Body of pancreas (tissue), 4 donors: ENCODE measurements at places on chromosomes 1 and 21. TPM values are rescaled to one million over a fixed set of nuclear protein-coding genes. Genes with fewer than 3 reads are reported as not detected.
A peak's percentile ranks its signal among the peaks of the same experiment; 100 is the strongest.

DNA sequence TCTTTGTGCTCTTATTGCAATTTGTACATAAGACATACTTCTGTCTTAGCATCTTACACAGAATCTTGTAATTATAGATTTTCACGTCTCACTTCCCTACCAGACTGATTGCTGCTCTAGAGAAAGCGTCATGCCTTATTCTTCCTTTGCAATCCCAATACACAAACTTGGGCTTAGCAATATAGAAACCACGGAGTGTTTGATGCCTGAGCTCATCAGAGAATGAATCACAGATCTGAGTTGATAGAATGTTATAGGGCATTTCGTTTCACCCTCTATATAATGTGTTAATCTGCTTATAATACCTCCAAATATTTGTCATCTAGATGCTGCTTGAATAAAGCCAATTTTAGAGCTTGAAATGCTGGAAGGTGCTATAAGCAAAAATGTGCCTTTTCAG, 6.6 kb downstream of the FMO1 start:
- no peak for DNase-seq

DNA sequence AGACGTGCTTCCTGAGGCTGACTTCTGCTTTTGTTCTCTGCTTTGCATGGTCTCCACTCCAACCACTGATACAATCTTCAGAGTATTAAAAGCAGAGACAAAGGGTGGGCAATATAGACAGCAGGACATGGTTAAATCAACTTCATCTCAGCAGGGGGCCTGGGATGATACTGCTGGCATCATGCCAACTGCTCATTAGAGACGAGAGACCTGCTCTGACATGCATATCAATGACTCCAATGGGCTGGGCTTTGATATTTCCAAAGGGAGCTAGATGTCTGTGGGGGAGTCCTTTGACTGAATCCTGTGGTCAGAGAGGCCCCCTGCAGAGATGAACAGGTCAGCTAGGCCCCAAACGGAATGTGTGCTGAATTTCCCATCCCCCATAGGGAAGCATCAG, 106.6 kb downstream of the ACTL8 start:
- no peak for DNase-seq

- DNase-seq: peak; percentile 40
Measured at GRCh38 chr1:181044449-181044966, 10.7 kb downstream of the MR1 start.

- no peak for DNase-seq
Measured at GRCh38 chr1:155877945-155878344, 18.6 kb downstream of the SYT11 start.

GRCh38 chr21:32735524-32735923, 7.7 kb upstream of the SYNJ1 start:
- DNase-seq: no peak

DNA sequence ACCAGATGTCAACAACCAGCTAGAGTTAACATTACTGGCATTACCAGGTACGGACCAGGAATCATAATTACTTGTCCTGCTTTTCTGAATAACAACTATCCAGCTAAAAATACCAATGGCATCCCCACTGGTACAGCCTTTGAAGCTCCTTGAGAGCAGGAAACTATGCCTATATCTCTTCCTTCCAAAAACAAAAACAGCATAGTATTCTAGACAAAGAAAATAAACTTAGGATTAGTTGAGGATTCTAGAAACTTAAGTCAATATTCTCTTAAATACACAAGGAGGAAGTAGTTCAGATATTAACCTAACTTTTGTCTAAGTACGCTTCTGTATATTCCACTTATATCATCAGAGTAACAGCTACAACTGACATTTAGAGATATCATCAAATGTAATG, 3.0 kb downstream of the FUBP1 start:
- no peak for DNase-seq

DNA sequence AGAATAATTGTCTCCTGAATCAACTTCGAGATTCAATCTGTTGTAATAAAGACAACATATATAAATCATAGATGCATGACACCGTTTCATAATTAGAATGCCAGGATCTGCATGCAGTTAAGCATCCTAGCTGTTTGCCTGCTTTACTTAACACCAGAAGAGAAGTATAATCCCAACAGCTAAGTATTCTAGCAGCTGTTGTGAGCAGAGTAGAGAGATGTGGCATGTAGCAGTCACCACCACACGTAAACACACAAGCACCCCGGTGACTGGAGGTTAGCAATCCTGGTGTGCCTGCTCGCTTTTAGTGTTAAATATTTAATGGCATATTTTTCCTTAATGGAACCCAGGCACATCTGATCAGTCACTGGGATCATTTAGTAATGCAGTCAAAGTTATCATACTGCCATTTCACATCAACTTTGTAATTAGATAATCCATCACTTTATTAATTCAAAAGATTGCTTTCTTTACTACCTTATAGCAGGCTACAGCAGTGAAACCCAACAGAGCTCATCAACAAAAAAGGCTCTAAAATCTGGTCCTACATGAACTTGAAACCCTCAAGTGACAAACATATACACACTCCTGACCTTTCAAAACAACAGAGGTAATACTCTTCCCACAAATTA, 187.9 kb downstream of the SMYD3 start:
- no peak for DNase-seq

GRCh38 chr1:3770047-3770765, 2.3 kb upstream of the SMIM1 start:
- no peak for DNase-seq

DNA sequence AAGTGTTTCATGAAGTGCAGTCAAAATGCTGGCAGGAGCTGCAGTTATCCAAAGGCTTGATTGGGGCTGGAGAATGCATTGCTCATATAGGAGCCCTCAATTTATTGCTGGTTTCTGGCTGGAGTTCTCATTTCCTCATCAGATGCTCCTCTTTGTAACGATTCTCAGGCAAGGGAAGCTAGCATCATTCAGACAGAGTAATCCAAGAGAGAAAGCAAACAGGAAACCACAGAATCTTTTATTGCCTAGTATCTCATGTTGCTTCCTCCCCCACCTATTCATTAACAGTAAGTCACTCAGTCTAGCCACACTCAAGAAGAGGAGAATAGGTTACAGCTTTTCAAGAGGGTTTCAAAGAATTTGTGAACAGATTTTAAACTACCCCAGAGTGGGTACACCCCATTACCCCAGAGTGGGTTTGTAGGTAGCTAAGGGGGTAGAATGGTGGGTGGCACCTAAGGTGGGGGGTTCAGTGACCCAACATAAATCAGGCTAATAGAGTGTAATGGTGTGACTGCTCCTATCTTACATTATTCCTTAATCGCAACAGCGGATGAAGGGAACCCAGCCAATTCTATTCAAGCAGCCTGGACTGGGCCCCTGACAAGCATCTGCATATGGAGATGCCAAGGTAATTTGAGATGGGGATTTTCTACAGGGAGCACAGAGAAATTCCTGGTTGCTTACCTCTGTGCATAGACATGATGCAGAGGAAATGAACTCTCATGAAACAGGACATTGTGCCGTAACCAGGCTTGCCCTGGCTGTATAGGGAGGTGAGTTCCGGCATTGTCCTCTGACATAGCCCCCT, 67.1 kb downstream of the KCNJ15 start:
- DNase-seq: no peak

GRCh38 chr1:205298191-205298994, 23.2 kb downstream of the NUAK2 start:
- DNase-seq: peak; percentile 51

- DNase-seq: no peak
Measured at GRCh38 chr1:16138772-16139221, 17.1 kb downstream of the EPHA2 start.

DNA sequence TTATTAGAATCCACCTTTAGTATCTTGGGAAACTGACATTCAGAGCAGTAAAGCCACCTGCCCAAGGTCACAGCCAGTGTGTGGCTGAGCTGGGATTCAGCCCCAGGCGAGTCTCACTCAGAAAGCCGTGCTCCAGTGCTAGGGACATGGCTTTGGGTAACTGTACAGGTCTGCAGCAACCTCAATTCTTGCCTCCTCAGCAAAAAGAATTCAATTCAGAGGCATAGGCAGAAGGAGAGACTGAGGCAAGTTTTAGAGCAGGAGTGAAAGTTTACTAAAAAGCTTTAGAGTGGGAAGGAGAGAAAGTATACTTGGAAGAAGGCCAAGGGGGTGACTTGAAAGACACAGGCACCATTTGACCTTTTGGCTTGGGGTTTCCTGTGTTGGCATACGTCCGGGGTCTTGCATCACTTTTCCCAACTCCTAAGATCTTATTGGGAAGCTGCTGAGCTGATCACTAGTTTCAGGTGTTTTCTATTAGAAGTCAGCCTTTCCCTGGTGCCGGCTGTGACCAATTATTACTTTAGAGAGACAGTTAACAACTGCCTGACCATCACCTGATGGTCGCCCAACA, 529.3 kb downstream of the MATN1 start:
- DNase-seq: no peak

DNA sequence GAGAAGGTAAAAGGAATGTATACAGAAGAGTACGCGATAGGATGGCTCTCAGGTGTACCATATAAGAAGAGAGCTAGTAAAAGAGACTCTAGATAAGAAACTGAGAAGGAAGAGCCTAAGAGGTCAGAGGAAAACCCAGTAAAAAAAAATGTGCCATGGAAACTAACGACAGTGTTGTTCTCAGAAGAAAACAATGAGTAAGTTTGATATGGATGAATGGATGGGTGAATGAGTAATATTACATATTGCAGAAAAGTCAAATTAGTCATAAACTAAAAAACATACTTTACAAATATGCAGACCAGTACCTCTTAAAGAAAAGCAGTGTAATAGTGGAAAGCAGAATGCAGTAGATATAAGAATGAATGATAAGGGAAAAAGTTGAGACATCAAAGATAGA, 316.2 kb downstream of the HMCN1 start:
- no peak for DNase-seq

DNA sequence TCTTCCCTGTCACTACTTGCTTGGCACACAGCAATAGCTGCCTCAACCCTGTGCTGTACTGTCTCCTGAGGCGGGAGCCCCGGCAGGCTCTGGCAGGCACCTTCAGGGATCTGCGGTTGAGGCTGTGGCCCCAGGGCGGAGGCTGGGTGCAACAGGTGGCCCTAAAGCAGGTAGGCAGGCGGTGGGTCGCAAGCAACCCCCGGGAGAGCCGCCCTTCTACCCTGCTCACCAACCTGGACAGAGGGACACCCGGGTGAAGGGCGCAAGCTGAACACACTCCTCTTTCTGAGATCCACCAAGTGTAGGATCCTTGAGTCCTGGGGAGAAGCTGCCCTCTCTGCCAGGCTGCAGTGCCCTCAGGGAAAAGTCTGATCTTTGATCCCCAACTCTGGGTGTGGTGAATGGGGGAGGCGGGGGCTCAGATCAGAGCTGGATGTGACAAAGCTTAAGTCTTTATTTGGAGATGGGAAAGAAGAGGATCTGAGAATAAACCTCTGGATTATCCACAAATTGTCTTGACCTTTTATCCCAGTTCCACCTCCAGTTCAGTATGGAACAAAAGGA, 1.2 kb downstream of the RXFP4 start:
- DNase-seq: no peak

DNA sequence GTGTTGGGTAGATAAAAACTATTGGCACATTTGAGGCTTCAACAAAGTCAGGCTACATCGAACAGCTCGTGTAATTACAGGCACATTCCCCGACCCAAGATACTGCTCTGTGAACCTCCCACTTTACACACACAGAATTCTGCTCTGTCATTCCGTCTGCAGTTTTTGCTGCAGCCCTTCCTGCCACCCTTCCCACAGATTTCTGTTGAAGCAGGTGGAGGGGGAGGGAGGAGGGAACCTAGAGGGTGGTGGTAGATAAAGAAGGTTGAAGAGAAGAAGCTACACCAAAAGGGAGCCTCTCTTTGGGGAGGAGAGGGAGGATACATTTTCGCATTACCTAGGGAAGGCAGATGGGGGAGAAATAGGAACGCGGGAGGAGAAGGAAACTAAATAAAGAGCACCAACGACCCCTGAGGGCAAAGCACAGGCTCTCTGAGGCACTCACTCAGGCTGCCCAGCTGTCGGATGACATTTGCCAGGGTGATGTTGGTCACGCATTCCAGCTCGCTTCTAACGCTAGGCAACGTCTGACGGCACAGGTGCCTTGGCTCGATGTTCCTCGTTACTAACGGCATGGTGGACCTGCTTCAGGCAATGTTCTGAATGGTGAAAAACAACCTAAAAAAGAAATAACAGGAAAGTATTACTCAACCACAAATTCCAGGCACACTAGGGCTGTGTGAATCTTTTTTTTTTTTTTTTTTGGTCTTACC, 36.0 kb downstream of the GPR3 start:
- peak; percentile 21 for DNase-seq

DNA sequence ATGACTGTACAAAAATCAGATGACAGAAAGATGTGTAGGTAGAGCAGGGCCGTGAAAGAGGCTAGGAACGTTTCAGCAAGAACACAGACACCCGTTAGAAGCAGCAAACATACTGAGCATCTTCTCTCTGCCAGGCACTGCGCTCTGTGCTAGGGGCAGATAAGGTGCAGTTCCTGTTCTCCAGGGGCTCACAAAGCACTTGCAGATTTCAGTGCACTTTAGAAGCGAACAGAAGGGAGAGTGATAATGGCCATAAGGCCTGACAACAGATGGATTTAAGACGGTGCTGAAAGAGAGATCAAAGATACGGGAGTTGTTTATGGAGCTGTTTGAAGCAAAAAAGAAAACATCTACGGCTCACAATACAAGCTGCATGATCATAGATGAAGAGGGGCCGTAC, 200.3 kb upstream of the FOXD3 start:
- DNase-seq: no peak

The PCP4L1 gene
- total RNA-seq: not detected

The CCDC28B gene
- 3.6 TPM for total RNA-seq

The TFF2 gene
- 9.3 TPM for total RNA-seq

The MOV10 gene
- total RNA-seq: 26.2 TPM

The PCBP3 gene
- total RNA-seq: 1.3 TPM

The SPRR5 gene
- total RNA-seq: not detected
